ENCODE measurements at places on chromosomes 2 and 18.

GRCh38 chr2:221792971-221793521 lies 220.9 kb upstream of the EPHA4 start:
- DNase-seq, result peak; percentile 28

- DNase-seq, result no peak
Observed at GRCh38 chr18:7886436-7886835, 319.3 kb downstream of the PTPRM start.

DNA sequence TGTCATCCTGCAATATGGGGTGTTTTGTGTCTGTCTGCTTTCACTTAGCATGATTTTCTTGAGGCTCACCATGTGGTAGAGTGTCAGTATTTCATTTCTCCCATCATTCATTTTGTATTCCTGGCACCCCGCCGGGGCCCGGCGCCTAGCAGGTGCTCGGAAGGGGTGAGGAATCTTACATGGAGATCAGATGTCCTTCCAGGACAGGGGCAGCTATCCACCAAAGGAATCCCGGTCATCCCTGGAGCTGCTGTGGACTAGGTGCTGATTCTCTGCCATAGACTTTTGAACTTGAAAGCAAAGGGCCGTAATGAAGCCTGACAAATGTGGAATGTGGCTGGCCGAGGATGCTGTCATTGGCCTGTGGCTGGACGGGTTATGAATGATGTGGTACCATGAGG lies 2.4 kb downstream of the PRELID3A start:
- DNase-seq, result no peak

GRCh38 chr2:191262436-191262835 lies 17.2 kb downstream of the MYO1B start:
- DNase-seq, result no peak

- DNase-seq, result peak; percentile 52
Observed at GRCh38 chr2:53969968-53970723, 647 bp downstream of the PSME4 start.

GRCh38 chr2:72920318-72921087 lies 3.2 kb downstream of the EMX1 start:
- DNase-seq, result no peak

GRCh38 chr2:2187196-2187595 lies 143.9 kb downstream of the MYT1L start:
- peak; percentile 62 for DNase-seq

GRCh38 chr2:45734952-45735351 lies 83.5 kb downstream of the PRKCE start:
- no peak for DNase-seq

DNA sequence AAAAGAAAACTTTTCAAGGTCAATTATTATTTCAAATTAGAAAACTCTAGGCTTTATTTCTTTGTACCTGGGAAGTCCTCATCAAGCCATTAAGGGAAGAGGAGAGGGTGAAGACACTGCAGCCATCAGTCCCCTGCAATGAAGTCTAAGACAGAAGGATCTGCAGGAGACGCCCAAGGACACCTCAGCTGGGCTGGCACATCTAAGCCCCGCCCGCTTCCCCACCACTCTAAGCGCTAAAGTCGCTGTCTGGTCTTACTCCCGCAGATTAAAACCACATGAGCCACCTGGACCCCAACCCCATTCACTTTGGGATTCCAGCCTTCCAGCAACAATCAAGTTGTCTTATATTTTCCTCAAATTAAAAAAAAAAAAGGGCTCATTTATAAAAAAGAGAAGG lies 104.4 kb downstream of the AFF3 start:
- no peak for DNase-seq

- no peak for DNase-seq
Observed at GRCh38 chr2:240358821-240359397, 76.6 kb upstream of the GPC1 start.

DNA sequence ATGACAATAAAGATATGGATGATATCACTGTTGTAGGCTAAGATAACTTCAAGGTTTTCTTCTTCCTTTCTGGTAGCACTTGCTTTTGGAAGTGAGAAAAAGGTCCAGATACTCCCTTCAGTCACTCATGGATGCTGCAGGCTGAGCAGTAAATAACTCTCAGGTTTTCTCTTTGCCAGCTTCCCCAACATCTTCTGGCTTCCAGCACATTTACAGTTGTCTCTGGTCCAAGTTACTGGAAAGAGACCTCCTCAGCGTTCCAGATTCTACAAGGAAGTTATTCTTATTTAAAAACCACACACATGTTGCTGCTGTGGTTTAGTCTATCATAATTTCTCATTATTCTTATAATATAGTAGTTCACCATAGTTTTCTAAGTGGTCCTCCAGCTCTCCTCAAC lies 383.4 kb downstream of the PLCL1 start:
- DNase-seq, result no peak

DNA sequence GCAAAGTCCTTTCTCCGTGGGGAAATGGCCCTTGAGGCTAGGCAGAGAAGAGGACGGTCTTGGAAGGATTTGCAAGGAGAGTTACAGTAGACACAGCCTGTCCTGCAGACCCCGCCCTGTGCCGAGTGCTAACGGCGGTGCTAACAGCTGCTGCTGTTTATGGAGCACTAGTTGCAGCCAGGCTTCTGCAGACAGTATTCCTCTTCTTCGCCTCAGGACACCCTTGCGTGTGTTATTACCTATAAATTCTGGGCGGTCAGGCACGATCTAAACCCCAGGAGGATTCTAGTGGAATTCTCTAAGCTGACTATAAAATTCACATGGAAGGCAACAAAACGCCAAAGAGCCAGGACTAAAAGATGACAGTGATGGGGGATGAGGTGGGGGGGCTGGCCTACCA lies 139.8 kb downstream of the GLI2 start:
- no peak for DNase-seq

GRCh38 chr18:51260118-51260517 lies 62.6 kb upstream of the MEX3C start:
- DNase-seq, result no peak
